Stimulated activated CD8-positive, alpha-beta memory T cell treated with anti-CD3 and anti-CD28 coated beads, Interleukin-4, amount 100 ng/mL, for 1 hour (primary cell): ENCODE measurements at places on chromosomes 6 and 20.
A peak's percentile ranks its signal among the peaks of the same experiment; 100 is the strongest.

GRCh38 chr6:26473429-26473757 is 15.6 kb downstream of the BTN2A1 start:
- no peak for DNase-seq

- no peak for DNase-seq
Measured at GRCh38 chr20:11409561-11409960, 508.1 kb upstream of the BTBD3 start.

- DNase-seq = no peak
Measured at GRCh38 chr20:237489-237888, 10.4 kb downstream of the DEFB129 start.

DNA sequence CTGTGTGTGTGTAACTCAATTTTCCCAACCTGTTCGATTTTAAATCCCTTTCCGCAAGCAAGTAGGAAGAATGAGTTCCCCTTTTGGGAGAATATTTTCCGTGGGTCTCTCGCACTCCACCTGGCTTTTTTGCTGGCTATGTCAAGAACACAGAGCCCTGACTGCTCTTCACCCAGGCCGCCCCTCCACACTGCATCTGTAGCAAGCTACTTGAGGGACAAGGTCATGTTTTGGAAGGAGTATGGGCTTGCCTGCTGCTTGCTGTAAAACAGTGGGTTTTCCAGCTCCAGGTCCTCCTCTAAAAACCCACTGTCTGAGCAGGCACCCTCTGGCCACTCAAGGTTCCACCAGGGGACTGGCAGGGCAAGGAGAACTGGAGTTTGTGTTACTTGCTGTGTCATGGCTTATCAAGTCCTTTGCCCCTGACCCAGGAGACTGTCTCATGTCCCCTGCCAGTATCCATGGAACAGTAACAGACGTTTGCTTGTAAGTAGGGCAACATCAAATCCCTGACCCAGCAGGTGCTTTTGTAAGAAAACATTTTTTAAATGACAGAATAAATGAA is 35.5 kb upstream of the SYNJ2 start:
- no peak for DNase-seq

DNA sequence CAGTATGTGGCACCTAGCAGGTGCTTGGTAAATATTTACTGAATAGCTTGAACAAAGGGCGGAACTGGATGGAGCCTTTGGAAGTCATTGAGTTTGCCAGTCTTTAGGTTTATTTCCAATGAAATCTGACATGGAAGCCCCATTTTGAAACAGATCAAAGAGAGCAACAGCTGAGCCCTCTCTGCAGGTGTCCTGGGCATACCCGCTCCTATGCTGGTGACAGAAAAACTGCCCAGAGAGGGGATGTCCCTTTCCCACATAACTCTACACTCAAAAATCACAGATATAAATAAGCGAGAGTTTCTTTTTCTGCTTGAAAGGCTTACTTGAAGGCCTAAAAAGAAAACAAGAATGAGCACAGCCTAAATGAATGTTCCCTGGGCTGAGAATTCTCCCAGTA is 53.0 kb upstream of the RALY start:
- DNase-seq = no peak

DNA sequence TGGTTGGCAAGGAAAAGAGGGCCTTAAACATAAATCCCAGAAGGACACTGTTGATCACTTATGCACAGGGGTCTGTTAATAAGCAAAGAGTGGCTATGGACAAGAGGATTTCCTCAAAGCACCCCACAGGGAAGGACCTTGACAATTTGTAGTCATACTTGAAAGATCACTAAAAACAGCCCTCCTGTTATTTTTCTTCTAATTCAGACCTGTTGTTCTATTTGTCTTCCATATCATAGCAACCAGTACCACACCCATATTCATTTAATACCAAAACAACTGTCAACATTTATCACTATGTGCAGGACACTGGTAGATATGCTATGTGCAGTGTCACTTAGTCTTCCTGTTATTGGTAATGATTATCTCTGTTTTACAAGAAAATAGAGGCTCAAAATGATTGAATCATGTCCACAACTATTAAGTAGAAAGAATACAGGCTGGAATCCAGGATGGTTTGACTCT is 3.2 kb upstream of the DYNLRB1 start:
- no peak for DNase-seq

- no peak for DNase-seq
Measured at GRCh38 chr6:7731294-7731693, 5.4 kb downstream of the BMP6 start.

- no peak for DNase-seq
Measured at GRCh38 chr20:41329435-41330342, 10.9 kb upstream of the LPIN3 start.

DNA sequence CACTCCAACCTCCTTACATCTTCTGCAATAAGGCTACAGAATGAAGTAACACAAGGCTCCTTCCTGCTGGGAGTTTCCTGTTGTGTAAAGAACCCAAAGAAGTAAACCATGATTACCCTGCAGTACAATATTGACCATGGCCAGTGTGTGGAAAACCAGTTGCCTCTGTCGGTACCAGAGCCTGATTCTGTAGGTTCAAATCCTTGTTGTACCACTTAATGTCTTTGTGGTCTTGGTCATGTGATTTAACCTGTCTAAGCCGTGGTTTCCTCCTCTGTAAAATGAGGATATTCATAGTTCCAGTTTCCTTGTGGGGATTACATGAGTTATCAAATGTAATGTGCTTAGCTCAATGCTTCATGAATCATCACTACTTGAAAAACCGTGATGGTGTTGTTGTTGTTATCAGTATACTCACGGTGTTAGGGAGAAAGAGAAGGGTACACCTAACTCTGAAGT is 60.3 kb upstream of the PRELID3B start:
- DNase-seq = no peak

DNA sequence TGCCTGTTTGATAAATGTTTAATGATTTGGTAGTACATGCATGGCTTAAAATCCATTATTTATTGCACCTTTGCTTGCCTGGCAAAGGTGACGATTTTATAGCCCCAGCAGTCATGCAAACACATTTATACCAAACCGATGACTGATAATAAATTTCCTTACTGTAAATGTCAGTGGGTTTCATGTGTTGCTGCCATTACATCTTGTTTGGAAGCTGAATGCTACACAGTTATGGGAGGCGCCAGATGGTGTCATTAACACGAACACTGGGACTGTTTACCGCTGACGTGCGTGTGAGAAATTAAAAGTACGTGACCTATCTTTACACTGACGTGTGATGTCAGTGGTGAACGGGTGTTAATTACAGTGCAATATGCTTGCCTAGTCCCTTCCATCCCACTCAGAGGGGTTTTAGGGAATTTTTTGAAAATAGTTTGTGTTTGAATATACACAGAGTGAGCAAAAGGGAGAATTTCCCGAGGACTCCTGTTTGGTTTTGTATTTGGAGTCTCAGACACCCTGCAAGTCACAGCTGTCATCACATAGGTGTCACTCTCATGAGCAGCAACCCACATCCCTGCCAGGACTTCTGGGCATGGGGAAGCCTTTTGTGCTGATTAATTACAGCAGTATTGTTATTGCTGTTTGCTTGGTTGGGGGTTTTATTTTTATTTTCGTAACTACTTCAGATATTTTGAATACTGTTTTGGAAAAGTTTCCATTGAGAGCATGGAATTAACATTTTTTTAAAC is 151.8 kb upstream of the INSM1 start:
- DNase-seq = no peak

DNA sequence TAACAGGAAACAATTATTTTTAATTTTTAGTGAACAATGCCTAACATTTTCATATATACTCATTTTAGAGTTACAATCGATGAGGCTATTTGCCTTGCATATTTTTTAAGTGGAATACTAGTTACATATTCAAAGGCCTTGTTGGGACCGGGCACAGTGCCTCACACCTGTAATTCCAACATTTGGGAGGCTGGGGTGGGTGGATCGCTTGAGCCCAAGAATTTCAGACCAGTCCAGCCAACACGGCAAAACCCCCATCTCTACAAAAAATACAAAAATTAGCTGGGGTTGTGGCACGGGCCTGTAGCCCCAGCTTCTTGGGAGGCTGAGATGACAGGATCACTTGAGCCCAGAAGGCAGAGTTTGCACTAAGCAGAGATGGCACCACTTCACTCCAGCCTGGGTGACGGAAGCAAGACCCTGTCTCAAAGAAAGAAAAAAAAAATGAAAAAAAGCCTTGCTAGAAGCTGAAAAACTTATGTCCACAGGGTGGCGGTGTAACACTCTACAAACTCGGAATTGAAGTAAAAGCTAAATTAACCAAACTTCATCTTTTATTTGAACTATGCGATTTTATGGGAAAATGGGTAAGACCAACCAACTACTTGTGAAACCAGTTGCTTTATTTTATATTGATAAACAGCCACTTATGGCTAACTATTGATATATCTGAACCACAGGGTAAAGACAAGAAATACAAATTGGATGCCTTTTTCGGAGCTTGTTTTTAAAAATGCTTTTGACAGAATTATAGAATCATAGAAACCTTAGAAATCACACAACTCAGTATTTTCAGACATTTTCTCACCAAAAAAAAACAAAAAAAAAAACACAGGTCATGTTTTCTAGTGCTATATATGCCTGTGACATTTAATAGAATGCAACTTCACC is 24.1 kb upstream of the ROS1 start:
- DNase-seq = peak; percentile 21

DNA sequence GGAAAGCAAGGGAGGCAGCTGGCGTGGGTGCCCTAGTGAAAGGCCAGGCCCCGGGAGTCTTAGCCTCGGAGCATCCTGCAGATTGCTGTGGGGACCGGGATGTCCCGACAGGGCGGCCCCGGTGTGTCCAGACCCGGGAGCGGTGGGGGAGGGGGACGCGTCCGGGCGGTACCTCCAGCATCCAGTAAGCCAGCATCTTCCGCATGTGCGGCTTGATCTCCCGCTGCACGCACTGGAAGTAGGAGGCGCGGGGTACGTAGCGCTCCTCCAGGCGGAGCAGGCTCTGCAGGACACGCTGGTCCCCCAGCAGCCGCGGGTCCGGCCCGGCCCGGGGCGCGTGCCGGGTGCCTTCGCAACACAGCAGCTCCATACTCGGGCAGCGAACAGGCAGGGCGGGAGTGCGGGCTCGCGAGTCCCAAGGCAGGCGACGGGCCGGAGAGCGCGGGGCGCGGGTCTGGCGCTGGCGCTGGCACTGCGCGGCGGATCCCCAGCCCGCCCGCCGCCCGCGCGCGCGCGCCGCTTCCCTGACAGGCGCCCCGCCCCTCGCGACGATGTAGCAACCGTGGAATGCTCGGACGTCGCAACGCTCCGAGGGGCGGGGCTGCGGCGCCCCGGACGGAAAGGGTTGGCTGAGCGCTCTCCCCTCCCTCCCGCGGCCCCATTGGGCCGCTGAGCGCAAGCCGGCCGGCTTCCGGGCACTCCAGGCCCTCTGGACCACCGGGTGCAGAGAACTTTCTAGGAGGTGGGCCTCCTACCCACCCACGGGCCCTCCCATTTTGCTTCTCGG is at the start of gene CCND3:
CCND3 (minus strand) TSS at position 529 of the 787 bp plus-strand sequence; CDS start at position 370, 159 bp downstream.
- DNase-seq = peak; percentile 63

DNA sequence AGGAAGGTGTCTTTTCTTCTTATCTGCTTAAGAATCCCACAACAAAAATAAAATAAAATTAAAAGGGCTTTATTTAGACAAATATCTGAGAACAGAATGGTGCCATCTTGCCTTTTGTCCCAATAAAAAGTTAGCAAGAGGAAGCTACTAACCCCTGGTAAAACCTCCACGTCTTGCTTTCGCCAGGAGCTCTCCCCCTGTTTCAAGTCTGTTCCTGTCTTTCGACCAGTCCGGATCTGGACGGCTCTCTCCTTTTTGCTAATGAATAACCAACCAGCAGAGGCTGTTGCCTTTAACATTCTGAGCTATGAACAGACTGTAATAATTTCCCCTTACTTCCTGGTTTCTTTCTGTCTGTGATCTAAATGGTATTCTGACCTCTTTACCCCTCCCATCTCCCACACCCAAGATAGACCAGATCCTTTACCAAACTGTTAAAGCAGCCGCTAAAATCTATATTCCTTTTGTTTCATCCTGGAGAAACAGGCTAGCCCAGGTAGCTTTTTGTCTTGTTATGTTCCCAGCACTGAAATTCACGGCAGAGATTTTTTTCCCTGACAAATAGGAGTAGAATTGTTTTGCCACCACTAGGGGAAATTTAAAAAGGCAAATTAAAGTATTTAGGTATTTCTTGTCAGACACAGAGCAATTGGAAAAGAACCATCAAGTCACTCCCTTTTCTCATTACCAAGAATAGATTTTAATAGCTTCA is at the start of gene FRK:
FRK (minus strand) TSS at position 320 of the 712 bp plus-strand sequence. CDS start 580 bp downstream, outside the sequence.
- DNase-seq = no peak

DNA sequence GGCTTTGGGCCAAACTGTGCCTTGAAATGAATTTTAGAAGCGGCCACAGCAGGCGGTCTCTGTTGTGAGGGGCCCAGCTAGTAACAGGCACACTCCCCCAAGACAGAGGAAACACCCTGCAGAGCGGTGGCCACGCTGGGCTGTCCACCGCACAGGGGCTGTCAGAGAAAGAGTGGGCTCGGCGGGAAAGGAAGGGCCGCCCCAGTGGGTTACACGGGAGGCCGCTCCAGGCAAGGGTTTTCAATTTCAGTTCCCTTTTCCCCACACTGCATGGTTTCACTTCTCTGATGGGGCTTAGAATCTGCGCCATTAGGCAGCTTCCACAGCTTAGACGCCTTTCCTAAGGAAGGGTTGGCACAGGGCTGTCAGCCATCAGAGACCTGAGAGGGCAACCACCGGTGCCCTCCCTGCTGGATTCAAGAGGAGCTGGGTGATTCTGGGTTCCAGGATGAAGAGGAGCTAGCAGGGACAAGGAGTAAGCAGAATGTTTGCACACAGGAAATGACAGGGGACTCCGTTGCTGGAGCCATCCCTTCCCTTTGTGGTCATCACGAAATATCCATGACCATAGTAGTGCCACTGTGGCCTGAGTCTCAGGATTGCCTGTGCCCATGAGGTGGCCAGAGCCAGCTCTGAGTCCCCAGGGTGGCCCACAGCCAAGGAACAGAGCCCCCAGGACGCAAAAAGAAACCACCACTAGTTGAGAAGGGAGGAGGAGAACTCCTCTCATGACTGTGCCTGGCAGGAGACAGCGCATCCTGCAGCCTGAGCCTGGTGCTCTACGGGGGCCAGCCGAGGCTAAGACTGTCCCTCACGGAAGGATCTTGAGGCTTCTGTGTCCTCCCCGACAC is 282.7 kb downstream of the NRN1 start:
- DNase-seq = no peak

- DNase-seq = no peak
Measured at GRCh38 chr20:4166726-4167035, 151.3 kb upstream of the RNF24 start.

DNA sequence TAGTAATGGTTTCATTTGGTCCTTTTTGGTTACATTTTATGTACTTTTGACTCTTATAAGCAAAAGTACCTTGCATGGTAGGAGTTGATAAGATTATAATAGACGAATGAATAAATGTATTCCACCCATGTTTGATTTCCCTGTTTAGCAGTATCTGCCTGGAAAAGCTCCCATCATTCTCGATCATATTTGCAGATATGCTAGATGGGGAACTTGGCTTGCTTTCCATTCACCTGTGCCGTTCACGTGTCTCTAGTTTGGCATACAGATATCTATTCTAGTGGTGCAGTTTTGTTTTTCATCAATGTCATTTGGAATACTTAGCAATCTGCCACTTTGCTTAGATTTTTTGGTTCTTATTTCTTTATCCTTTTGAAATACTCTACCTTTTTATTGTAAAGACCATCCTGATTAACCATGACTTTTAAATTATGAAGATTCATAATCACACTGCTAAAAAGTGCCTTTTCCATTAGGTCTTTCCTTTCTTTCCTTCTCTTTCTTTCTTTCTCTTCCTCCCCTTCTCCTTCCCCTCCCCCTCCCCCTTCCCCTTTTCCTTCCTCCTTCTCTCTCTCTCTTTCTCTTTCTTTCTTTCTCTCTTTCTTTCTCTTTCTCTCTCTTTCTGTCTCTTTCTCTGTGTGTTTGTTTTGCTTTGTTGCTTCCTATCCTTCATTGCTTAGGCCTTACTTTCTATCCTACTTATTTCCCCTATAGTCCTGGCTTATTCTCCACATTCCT is 40.4 kb downstream of the ANKS1A start:
- no peak for DNase-seq
